Astrocyte of the spinal cord (primary cell): ENCODE measurements at places on chromosomes 7 and 10.
A peak's percentile ranks its signal among the peaks of the same experiment; 100 is the strongest.

DNA sequence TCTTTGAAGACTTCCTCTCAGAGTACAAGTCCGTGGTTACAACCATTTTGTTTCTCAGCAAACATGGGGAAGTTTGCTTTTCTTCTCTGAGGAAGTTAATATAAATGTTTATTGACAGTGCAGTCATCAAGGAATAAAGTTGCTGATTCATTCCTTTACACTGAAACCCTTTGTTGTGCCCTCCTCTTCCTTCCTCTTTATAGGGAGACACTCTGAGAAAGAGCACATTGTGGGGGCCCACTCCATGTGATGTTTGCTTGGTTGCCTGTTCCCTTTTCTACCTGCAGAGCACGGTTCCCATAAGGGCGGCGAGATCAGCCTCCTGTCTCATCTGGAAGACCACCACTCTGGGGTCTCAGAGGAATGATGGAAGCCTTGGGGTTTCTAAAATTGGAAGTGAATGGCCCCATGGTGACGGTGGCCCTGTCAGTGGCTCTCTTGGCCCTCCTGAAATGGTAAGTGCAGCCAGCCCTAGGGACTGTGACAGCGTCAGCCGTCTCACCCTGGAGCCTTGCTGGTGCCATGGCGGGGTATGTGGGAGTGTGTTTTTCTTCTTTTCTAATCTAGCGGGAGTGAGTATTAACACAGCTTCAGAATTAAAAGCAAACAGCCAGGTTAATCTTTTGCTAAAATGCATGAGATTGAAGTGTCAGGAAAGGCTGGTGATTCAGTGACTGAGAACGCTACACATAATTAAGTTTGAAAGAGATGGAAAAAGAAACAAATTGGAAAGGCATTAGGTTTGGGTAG, at the start of gene TBXAS1:
Gene TBXAS1 (plus strand): TSS at position 240 of the 750 bp plus-strand sequence. CDS start 127 bp downstream, at position 367.
- DNase-seq: no peak

- DNase-seq: no peak
Observed at GRCh38 chr10:33132626-33133025, 174.6 kb upstream of the ITGB1 start.

DNA sequence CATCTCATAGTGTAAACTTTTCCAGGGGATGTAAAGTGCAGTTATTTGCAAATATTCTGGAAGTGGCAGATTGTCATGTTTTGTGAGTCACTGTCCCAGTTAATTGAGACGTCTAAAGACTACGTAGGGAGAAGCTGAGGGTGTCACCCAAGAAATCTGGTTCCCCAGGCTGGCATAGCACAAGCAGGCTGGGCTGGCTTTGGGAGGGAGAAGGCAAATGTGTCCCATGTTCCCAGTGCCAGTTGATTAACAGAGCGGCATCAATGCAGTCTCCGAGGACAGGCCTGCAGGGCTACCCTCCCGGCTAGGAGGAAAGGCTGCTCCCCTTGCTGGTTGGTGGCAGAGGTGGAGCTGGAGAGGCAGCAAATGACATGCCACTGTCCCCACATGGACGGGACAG, 388.3 kb upstream of the MKI67 start:
- DNase-seq: no peak

DNA sequence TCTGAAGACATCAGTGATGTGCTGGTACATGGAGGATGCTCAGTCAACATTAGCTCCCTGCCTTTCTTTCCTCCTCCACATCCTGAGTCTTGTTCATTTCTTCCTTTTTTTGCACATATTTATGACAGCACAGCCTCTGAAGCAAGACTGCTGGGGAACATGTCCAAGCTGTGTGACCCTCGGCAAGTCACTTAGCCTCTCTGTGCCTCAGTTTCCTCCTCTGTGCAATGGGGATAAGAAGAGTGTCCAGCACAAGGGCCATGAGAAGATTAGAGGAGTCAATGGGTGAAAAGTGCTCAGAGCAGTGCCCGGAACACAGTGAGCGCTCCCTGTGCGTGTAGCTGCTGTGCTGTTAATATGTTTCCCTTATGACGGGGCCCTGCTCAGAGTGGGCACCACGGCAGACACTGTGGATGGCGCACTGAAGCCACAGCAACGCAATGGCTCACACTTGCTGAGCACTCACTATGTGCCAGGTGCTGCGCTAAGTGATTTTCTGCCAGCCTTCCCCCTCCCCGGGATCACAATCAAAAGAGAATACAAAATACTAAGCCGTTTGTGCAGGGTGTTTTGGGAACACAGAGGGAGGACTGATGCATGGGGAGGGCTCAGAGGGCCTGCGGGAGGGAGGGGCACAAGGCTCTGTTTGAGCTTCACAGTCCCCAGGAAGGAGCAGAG, 28.7 kb downstream of the ZCCHC24 start:
- DNase-seq: no peak

- no peak for DNase-seq
Observed at GRCh38 chr10:22544325-22545068, 169.9 kb downstream of the PIP4K2A start.

DNA sequence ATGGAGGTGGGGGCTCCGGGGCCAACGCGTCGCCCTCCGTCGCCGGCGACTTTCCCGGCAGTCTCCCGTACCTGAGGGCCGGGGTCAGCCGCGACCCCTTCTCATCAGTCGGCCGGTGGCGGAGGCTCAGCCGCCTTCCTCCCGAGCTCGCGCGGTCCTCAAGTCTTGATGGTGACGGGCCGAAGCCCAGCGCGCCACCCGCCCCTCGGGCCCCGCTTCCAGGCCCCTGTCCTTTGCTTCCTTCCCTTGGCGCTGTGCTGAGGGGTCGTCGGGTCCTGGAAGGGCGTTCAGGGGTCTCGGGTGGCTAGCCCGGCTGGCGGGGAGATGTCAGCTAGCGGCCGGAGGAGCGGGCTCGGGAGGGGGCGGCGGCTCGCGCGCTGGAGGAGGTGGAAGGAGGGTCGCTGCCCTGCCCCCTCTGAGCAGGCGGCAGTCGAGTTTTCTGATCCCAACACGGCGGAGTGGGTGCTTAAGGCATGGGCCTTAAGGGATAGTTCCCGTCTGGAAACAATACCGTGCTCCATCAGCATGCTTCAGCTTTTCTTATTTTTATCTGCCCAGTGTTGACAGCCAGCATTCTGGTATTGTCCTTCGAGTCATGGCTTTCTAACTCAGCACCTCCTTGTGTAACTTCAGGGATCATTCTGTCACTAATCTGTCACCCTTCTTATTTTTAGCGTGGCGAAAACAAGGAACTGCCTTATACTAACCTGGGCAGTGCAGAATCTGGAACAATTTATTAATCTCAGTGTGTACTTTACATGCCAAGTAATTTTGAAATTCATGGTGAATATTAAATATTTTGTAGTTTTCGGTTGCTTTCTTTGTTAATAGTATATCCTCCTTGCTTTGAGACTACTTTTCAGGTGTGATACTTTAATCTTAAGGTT, 748 bp downstream of the PHTF2 start:
- DNase-seq: peak; percentile 29

- peak; percentile 87 for DNase-seq
Observed at GRCh38 chr7:5704534-5704922, 76.9 kb downstream of the RNF216 start.

DNA sequence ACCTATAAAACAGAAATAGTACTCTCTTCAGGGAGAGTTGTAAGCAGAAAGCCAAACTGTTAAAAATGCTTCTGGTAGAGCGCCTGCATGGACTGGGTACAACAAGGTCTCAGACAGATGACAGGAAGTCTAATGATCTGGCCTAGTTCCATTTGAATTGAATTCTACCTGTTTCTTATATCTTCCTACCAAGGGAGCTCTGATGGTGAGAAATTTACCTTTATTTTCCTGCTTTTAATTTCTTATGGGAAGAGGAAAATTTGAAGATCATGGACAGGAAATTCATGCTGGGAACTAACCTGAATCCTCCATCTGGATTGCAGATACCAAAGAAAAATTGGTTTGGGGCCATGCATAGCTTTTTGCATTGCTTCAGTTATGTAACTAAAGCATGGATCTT, 63.3 kb downstream of the BMPER start:
- DNase-seq: no peak

- DNase-seq: no peak
Observed at GRCh38 chr7:151289891-151290290, 41.4 kb upstream of the SMARCD3 start.

DNA sequence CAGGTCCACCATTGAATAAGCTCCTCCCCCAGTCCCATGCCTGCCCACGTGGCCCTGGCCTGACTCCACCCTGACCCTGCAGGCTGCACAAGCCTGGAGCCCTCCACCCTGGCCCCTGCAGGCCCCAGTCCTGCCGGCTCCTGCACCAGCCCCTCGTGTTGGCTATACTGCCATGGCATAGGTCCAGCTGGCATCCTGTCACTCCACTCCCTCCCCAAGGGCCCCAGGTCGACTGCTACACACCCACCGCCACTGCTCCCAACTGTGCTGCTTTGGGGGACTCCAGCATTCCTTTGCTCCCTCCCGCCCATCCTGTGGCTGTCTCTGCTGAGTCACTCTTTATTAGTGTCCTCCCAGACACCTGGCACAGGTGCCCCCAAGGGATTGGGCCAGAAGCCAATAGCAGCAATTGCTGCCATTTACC, 32.4 kb upstream of the HSPA12A start:
- no peak for DNase-seq
